ENCODE measurements at places on chromosomes 16 and 17.

DNA sequence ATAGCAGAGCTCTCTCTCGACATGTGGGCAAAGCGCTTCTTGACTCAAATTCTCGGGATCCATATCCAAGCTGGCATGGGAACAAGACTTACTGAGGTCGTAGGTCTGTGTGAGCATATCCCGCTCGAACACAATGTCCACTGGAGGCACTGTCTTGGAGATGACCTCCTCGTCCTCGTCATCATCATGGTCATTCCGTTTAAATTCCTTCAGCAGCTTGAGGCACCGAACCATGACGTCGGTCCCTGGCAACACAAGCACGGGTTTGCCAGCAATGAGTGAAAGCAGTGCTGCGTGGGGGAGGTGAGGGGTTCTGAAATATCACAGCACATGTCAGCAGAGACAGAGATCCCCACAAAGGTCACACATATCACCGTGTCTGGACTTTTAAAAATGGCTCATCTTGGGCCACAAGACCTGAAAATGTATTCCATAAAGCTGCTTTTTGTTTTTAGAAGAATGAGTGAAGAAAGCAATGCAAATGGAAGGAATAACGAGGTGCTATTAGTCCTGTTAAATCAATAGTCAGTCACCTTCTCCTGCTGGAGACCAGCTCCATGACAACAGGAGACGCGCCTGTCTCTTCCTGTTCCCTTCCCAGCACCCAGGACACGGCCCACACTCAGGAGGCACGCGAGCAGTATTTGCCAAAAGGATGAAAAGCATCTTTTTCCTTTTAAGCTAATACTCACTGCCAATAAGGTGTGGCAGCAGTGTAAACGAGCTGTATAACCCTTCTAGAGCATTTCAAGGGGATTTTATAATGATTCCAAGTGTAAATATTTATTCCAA lies 37.9 kb downstream of the GTF3C1 start:
- peak; percentile 67 for DNase-seq

- no peak for DNase-seq
These were observed 1.5 kb downstream of the CNP start for GRCh38 chr17:41967921-41968578.

DNA sequence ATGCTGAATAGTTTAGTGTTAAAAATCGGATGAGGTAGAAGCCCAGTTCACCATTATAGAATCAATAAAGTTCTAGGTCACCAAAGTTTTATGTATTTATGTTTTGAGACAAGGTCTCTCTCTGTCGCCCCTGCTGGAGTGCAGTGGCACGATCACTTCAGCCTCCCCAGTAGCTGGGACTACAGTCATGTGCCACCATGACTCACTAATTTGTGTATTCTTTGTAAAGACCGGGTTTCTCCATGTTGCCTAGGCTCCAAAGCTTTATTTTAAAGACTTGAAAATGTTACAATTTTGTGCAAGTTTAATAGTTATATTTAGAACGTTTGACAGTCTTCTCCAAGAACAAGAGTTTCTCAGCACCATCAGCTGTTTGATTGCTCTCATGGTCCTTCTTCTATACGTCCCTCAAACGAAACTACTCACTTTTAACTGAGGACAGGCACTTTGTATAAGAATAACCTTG lies 32.1 kb downstream of the NDE1 start:
- DNase-seq = no peak

DNA sequence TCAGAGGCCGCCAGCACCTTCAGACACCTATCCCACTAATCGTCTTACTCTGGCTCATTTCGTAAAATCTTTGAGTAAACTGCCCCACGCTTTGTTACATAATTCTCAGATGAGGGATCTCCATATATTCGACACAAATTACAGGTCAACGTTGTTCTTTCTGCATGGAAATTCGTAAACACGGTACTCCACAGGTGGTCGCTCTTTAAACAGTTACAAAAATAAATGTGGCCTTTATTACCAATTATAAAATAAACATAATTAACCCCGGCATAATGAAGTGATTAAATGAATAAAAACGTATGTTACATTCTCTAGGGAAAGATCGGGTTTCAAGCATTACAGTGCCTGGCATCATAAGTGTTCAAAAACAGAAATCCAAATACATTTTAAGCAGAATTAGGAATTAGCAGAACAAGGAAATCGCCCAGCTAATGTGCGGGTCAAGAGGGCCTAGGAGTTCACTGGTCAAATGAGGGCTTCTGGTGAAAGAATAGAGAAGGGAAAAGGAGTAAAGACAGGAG lies 943 bp upstream of the PIP4K2B start:
- DNase-seq = no peak

- DNase-seq = no peak
These were observed 33.1 kb upstream of the COL1A1 start for GRCh38 chr17:50234581-50234980.

GRCh38 chr17:73635101-73635817 lies 9.0 kb downstream of the SDK2 start:
- no peak for DNase-seq

DNA sequence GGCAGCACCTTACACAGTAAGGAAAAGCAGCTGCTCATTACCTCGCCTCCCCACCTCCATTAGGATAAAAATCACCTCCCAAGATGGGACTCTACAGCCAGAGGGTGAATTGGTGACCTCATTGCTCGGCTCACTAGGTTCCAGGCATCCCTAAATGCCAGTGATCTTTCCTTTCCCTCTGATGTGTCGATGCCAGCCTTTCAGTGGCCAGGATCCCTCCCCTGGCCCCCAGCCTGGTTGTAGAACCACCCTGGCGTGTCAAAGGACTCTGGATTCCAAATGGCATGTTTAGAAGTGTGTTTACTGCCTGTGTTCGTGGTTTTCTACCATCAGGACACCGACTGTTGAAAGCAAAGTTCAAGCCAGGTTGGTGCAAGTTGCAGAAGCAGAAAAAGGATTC lies 72.1 kb upstream of the LYRM9 start:
- DNase-seq = no peak

DNA sequence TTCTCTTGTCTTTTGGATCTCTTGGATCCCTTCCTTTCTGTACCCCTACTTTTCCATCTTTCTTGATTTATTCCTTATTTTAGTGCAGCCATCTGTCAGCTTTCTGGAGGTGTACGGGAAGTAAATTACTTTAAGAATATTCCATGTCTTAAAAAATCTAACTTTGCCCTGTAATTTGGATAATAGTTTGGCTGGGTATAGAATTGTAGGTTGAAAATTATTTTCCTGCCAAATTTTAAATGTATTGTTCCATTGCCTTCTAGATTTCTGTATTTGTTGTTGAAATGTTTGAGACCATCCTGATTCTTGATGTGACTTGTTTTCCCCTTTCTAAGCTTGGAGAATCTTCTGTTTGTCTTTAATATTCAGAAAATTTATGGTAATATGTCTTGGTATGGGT lies 2.1 kb downstream of the DDX19B start:
- DNase-seq = no peak

DNA sequence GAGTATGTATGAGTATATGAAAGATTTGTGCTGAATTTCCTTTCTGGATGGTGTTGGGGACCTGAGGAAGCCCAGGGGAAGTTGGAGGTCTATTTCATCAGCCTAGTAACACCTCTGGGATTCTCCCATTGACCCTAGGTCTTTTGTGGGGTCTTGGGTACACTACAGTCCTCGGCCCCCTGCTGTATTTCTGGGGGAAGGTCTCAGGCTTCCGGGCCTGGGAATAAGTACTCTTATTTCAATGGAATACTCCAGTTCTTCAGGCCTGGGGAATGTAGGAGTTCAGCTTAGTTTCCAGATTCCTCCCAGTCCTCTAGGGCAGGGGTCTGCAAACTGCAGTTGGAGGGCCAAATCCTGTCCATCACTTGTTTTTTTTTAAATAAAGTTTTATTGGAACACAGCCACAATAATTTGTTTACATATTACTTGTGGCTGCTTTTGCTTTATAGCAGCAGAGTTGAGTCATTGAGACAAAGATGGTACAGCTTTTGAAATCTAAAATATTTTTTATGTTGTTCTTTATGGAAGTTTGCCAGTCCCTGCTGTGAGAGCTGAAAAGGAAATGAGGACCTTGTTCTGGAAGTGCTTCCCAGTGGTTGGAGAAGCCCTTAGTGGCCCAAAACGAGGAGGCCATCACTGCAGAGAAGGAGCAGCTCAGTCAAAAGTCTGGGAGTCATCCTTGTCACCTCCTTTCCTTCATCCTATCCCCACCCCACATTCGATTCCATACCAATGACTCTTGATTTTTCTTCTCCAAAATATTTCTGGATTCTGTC lies 142.5 kb upstream of the HS3ST2 start:
- DNase-seq = no peak
